ENCODE measurements at places on chromosomes 11 and 22.

GRCh38 chr22:18056161-18056666 is 21.6 kb upstream of the PEX26 start:
- DNase-seq, result no peak

DNA sequence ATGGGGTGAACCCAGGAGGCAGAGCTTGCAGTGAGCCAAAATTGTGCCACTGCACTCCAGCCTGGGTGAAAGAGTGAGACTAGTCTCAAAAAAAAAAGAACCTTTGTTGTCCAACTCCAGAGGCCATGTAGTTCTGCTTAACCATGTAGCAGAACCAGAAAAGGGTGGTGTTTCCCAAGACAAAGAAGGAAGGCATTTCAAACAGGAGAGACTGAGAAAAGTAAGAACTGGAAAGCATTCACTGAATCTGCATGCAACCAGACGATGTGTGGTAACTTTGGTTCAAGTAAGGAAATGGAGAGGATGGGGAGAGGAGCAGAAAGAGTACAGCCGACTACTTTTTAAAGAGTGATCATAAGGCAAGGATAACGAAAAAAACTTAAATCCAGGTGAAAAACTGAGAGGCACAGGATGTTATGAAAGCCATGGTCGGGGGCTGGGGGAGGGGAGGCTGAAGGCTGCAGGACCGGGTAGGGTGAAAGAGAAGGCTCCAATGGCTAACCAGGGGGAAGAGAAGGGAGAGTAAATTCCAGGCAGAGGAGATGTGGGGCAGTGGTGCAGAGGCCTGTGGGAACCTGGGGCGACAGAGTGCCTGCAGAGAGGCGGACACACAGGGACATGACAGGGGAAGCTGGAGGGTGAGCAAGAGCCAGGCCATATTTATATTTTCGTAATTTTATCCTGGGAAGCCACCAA is 48.8 kb downstream of the MAPK1 start:
- DNase-seq, result no peak

DNA sequence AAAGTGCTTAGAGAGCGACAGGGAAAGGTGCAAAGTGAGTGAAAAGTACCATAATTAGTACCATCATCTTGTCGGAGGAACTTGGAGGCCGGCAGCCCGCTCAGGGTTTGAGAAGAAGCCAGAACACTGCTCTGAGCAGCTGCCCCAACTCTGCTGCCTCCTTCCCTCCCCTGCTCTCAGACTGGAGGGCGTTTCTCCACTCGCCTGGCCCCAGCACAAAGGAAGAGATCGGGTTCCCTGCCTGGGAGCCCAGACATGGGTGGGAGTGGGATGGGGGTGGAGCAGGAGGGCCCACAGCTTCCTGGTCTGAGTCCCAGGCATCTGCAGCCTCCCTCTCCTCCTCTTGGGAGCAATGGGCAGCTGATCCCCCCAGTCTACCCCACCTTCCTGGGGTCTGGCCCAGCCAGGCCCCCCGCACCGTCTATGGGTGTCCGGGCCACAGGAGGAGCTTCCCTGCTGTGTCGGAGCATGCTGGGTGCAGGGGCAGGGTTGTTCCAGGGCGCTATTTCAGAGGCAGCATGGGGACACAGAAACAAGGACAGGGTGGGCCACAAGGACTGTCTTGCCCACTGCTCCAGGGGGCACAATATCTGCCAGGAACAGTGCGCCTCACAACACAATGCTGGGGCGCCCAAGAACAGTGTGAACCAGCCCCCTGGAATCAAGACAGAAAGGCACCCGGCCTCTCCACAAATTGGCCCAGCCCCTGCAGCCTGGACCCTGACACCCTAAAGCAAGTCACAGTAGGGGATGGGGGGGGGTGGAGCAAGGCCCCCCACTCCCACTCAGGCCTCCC is 4.8 kb downstream of the LIF start:
- no peak for DNase-seq

DNA sequence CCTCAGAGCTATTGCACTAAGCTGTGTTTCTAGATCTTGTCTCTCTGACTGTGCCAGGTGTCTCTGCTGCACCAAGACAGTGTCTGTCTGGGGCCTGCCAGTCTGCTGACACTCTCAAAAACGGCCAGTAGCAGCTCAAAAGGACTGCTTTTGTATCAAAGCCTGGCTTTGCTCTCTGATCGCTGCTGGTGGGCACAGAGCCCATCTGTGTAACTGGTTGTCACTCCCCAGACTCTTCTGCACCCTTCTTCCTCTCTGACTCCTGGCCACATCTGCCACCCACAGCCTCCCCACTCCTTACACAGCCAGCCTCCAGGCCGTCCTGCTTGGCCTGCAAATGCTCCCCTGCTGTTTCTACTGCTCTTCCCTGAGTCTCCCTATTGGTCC is 26.5 kb downstream of the MED15 start:
- no peak for DNase-seq

DNA sequence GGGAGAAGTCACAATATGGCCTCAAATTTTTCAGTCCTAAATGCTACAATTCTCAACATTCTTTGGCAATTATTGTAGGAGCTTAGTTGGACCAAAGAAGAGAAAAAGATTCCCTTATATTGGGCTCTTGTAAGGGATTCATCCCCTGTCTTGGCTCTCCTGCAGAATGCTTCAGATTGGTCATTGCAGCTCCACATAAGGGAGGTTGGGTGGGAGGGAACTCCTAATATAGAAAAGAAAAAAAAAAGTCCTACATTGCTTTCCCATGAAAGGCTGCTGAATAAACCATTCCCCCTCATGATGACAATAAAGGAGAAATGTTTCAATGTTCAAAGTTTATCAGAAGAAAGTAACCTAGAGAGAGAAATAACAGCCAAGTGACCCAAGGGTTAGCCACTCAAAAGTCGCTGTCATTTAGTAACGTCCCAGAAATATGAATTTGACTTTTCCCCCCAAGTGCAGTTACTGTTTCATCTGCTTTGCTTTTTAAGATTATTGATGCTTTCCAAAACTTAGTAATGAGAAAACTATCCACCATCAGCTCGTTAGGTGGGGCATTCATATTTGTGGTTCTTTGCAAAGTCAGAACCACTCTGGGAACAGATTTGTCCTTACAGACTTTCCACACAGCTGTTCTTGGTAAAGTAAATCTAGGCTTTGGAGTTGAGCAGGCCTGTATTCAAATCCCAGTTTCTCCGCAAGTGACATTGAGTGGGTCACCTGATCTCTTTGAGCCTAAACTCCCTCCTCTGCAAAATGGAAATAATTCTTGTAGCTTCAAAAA is 5.0 kb upstream of the SLC1A2 start:
- no peak for DNase-seq

GRCh38 chr11:120532832-120533196 is 21.3 kb downstream of the GRIK4 start:
- DNase-seq, result no peak

- no peak for DNase-seq
Measured at GRCh38 chr11:2086239-2087040, 52.7 kb downstream of the IGF2 start.

- no peak for DNase-seq
Measured at GRCh38 chr22:22216450-22216959, 28.1 kb upstream of the VPREB1 start.

GRCh38 chr11:12409621-12410005 is 32.2 kb downstream of the PARVA start:
- no peak for DNase-seq

- DNase-seq, result no peak
Measured at GRCh38 chr22:43901976-43902643, 10.3 kb upstream of the PNPLA5 start.

GRCh38 chr11:33987975-33988580 is 63.5 kb upstream of the CAPRIN1 start:
- peak; percentile 35 for DNase-seq

DNA sequence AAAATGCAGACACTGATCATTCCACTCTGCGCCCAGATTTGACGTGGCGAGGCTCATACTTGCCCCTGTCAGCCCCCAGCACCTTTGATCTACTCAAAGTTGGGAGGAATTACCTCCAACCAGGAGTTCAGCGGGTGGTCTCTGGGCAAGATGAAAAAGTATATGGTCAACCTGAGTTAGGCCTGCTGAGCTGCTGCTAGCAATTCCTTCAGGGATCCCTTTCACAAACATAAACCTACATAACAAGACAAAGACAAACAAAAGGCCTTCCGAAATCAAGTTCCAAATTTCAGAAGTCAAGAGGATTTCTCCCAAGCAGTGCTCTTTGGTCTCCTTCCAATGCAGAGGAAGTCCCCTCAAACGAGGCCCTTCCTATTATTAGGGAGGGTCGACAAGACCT is 20.8 kb downstream of the CLDN5 start:
- DNase-seq, result no peak

DNA sequence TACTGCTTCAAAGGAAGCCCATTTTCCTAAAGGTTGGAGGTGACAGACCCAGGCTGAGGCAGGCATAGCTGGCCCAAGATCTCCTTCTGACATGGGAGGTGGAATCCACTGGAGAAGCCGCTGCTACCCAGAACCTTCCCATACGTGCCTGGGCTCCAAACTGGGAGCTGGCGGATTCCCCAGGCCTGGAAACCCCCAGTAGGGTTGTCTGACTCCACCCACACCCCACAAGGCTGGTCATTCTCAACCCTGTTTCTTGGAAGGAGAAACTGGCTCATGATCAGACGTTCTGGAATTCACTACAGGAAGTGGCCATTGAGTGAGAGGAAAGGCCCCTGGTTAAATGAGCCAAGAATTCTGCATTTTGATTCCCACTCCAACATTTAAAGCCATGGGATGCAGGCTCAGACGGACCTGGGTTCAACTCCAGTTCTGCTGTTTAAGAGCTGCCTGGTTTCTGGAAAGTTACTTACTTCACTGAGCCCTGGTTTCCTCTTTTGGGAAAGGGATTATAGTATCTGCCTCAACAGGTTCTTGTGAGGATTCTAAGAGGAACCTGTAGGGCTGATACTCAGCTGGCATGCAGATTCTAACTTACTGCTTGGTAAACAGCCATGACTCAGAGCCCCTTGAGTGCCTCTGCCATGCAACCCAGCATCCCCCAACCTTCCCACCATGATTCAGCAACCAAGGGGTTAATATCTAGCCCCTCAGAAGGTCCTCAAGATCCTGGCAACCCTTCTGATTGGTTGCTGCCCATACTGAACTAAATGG is 19.4 kb upstream of the TSKU start:
- DNase-seq, result no peak

DNA sequence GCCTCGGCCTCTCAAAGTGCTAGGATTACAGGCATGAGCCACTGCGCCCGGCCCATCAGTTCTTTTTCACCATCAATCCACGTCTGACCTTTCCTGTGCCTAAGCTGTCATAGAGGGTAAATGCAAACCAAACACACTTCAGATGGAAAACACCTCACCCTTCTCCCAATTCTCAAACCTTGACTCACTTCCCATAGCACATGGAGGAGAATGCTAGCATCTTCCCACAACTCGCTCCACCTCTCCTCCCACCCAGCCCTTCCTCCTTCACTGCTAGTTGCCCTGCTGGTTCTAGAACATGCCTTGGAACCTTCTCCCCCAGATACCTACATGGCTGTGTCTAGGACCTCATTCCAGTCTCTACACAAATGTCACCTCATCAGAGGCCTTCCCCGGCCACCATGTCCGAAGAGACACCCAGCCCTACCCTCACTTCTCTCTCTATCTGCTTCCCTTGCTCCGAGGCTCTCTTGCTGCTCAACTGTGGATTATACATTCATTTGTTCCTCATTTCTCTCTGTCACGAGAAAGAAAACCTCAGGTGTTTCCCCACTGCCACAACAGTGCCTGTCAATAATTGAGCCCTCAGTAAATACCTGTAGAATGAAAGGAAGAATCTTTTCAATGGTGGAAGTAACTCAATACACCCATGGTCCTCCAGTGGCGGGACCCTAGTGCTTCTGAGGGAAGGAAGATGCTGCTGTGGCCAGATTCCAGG is 21.3 kb upstream of the NCF4 start:
- DNase-seq, result no peak

DNA sequence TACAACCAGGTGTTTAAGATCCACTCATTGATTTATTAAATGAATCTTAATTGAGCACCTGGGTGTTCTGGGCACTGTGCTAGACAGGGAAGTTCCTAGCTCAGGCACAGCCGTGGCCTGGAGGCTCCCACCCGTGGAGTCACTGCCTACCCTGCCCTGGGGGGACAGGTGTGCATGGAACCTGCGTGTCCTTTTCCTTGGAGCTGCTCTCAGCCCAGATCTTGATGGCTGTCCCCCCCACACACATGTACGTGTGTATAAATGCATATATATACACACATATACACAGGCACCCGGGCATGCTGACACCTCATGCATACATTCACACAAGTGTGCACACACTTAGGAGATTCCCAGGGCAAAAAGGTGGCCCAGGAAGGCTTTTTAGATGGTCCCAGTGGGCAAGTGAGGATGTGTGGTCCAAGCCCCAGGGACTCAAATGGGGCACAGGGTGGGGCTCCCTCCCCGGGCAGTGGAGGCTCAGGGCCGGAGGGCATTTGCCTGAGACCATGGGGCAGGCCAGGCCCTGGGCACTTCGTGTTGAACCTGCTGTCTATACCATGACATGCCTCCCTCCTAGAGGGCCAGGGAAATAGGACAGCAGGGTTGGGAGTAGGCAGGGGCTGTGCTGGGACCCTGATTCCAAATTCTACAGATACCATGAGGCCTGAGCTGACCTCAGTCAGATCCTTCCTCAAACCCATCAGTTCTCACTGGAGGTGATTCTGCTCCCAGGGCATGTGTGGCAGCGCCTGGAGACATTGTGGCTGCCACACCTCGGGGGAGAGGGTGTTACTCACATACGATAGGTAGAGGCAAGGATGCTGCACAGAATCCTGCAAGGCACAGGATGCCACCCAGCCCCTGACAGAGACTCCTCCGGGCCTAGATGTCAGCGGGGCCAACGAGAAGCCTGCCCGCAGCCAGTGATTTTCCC is 77.8 kb downstream of the BCR start:
- no peak for DNase-seq

- no peak for DNase-seq
Measured at GRCh38 chr22:42994276-42994916, 20.6 kb downstream of the PACSIN2 start.

DNA sequence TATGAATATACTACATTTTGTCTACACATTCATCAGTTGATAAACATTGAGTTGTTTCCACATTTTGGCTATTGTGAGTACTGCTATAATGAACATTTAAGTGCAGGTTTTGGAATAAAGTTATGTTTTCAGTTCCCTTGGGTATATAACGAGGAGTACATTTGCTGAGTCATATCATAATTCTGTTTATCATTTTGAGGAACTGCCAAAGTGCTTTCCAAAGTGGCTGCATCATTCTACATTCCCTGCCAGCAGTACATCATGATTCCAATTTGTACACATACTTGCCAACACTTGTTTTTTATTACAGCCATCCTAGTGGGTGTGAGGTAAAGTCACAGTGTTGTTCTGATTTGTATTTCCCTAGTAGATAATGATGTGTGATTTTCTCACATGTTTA is 1458.6 kb upstream of the TENM4 start:
- DNase-seq, result no peak

DNA sequence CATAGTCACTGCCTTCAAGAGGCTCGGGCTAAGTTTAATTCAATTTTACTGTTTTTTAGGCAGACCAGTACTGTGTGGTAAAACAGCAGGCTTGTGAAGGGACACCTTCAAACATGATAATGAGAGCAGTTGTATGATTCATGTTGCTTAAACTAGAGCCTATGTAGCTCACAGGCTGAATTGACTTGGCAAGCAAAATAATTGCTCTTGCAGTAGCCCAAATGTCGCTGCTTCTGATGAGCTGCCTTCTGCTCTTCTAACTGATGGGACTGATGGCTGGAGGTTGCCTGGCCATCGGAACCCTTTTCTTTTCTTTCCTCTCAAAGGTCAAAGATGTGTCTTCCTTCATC is 137.6 kb downstream of the MAML2 start:
- no peak for DNase-seq
